ENCODE measurements at places on chromosomes 6 and 20. TPM values are rescaled to one million over a fixed set of nuclear protein-coding genes. Genes with fewer than 3 reads are reported as not detected.

Gene ALDH8A1
- total RNA-seq, result 4.1 TPM

Gene ISM1
- 42.9 TPM for total RNA-seq

Gene CST4
- not detected for total RNA-seq

Gene PROCR
- total RNA-seq, result 75.9 TPM

Gene TRIM31
- total RNA-seq, result not detected

Gene HCK
- 28.6 TPM for total RNA-seq

Gene HLA-DQB1
- total RNA-seq, result 43.4 TPM

Gene FAM83B
- total RNA-seq, result not detected

Gene DEFB123
- not detected for total RNA-seq

Gene GNL1
- 76.9 TPM for total RNA-seq

Gene CAP2
- total RNA-seq, result 21.2 TPM

Gene OR2B6
- not detected for total RNA-seq

Gene DUSP15
- total RNA-seq, result 4.7 TPM

Gene HLA-DRA
- total RNA-seq, result 274 TPM

DNA sequence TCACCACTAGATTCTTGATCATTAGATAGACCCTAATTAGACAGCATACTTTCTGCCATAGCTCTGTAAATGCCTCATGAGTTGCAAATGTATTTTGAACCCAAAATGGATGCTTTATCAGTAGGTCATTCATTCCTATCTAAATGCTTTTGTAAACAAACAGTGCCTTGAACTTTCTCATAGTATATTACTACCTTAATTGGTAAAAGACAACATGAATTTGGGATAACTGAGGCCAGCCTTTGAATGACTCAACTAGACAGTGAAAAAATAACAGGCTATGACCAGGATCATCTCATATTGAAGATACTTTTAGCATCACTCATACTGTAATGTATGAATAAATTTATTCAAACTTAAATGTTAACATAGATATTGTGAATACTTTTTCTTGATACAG lies 37.0 kb upstream of the PRL start:
- no peaks in the 10 kb centered on the region for H3K36me3 ChIP-seq
- no peaks in the 10 kb centered on the region for H3K27me3 ChIP-seq
- no peak overlapping the region for H3K27ac ChIP-seq
- no peak for DNase-seq

DNA sequence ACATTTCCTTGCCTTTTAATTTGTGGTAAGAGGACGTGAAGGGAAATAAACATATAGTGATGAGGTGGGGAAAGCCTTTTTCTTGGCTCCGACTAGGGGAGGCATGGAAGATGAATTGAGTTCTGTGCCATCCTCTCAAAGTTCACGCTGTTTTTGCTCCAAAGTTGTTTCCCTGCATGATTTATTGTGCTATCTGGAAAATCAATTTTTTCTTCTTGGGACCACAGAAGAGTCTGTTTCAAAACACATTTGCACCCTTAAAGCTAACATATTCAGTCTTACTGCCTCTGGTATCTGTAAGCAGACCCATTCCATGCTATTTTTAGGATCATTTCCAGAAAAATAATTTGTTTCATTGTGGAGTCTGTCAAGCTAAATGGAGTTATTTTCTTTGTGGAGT lies 57.6 kb upstream of the KCNG1 start:
- DNase-seq, result no peak
- no peak overlapping the region for H3K27ac ChIP-seq
- no peaks in the 10 kb centered on the region for H3K27me3 ChIP-seq
- no peaks in the 10 kb centered on the region for H3K4me1 ChIP-seq
- H3K4me3 ChIP-seq, result no peak overlapping the region
- H3K36me3 ChIP-seq, result no peaks in the 10 kb centered on the region

DNA sequence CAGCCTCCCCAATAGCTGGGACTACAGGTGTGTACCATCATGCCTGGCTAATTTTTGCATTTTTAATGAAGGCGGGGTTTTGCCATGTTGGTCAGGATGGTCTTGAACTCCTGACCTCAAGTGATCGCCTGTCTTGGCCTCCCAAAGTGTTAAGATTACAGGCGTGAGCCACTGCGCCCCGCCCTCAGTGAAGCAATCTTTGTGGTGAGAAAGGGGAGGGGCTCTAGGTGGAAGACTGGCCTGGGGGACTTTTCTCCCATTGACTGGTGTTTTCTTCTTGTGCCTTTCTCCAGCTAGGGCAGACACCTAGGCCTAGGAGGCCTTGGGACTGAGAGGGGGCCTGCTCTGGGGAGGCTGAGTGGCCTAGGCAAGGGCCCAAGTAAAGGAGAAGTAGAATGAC lies 84.1 kb downstream of the DNAAF9 start:
- H3K27me3 ChIP-seq, result no peaks in the 10 kb centered on the region
- peaks cover 16% of the 10 kb centered on the region for H3K36me3 ChIP-seq
- no peak overlapping the region for H3K4me3 ChIP-seq
- H3K4me1 ChIP-seq, result no peaks in the 10 kb centered on the region

- H3K4me1 ChIP-seq, result no peaks in the 10 kb centered on the region
- H3K4me3 ChIP-seq, result no peak overlapping the region
- no peaks in the 10 kb centered on the region for H3K36me3 ChIP-seq
These were observed 66.5 kb upstream of the SLC35F1 start for GRCh38 chr6:117840541-117840983.

GRCh38 chr6:2733736-2734480 lies 16.8 kb downstream of the MYLK4 start:
- peaks cover 6% of the 10 kb centered on the region for H3K4me1 ChIP-seq
- no peaks in the 10 kb centered on the region for H3K36me3 ChIP-seq
- H3K4me3 ChIP-seq, result no peak overlapping the region
- DNase-seq, result no peak
- no peaks in the 10 kb centered on the region for H3K27me3 ChIP-seq

- no peaks in the 10 kb centered on the region for H3K4me1 ChIP-seq
- no peak overlapping the region for H3K27ac ChIP-seq
- H3K4me3 ChIP-seq, result no peak overlapping the region
- H3K27me3 ChIP-seq, result no peaks in the 10 kb centered on the region
- H3K36me3 ChIP-seq, result no peaks in the 10 kb centered on the region
- no peak for DNase-seq
These were observed 28.1 kb upstream of the OLIG3 start for GRCh38 chr6:137522198-137522798.

GRCh38 chr20:4713401-4713800 lies 8.3 kb upstream of the PRND start:
- no peaks in the 10 kb centered on the region for H3K4me1 ChIP-seq
- no peak for DNase-seq

GRCh38 chr6:34383656-34384320 lies 8.7 kb downstream of the NUDT3 start:
- peaks cover 1% of the 10 kb centered on the region for H3K36me3 ChIP-seq
- DNase-seq, result no peak
- no peaks in the 10 kb centered on the region for H3K27me3 ChIP-seq
- H3K4me1 ChIP-seq, result no peaks in the 10 kb centered on the region

- no peaks in the 10 kb centered on the region for H3K4me1 ChIP-seq
- DNase-seq, result no peak
- H3K4me3 ChIP-seq, result no peak overlapping the region
- no peaks in the 10 kb centered on the region for H3K27me3 ChIP-seq
These were observed 23.2 kb upstream of the AIG1 start for GRCh38 chr6:143037470-143037869.

DNA sequence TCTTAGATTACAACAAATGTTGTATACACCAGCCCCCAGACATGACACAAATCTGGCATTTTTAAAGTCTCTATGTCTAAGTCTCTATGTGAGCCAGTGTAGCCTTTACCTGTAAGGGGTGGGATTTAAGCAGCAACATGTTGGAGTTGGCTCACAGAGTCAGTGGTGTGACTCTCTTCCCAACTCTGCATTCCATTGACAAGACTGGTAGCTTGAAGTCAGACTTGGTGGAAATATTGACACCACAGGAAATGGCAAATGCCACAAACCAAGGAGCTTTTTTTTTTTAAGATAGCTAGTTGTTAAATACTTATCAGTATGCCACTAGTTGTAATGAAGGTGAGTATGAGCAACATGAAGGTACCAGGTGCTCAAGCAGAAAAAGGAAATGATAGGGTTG lies 103.1 kb upstream of the SMLR1 start:
- H3K4me1 ChIP-seq, result no peaks in the 10 kb centered on the region
- peaks cover 1% of the 10 kb centered on the region for H3K27me3 ChIP-seq
- no peak overlapping the region for H3K4me3 ChIP-seq

GRCh38 chr6:7579851-7580250 lies 10.1 kb upstream of the SNRNP48 start:
- H3K27me3 ChIP-seq, result peaks cover 1% of the 10 kb centered on the region
- H3K36me3 ChIP-seq, result no peaks in the 10 kb centered on the region
- no peak overlapping the region for H3K4me3 ChIP-seq
- DNase-seq, result no peak

- H3K4me3 ChIP-seq, result no peak overlapping the region
- DNase-seq, result no peak
- no peaks in the 10 kb centered on the region for H3K36me3 ChIP-seq
- H3K27me3 ChIP-seq, result no peaks in the 10 kb centered on the region
These were observed 3.6 kb upstream of the CASP8AP2 start for GRCh38 chr6:89826029-89826528.

- H3K27me3 ChIP-seq, result no peaks in the 10 kb centered on the region
- no peak for DNase-seq
- H3K4me1 ChIP-seq, result no peaks in the 10 kb centered on the region
These were observed 48.5 kb upstream of the OLIG3 start for GRCh38 chr6:137542713-137543112.

GRCh38 chr6:72422171-72422570 lies 199.7 kb upstream of the KCNQ5 start:
- no peak overlapping the region for H3K27ac ChIP-seq
- no peak for DNase-seq
- H3K36me3 ChIP-seq, result no peaks in the 10 kb centered on the region
- H3K4me3 ChIP-seq, result no peak overlapping the region

DNA sequence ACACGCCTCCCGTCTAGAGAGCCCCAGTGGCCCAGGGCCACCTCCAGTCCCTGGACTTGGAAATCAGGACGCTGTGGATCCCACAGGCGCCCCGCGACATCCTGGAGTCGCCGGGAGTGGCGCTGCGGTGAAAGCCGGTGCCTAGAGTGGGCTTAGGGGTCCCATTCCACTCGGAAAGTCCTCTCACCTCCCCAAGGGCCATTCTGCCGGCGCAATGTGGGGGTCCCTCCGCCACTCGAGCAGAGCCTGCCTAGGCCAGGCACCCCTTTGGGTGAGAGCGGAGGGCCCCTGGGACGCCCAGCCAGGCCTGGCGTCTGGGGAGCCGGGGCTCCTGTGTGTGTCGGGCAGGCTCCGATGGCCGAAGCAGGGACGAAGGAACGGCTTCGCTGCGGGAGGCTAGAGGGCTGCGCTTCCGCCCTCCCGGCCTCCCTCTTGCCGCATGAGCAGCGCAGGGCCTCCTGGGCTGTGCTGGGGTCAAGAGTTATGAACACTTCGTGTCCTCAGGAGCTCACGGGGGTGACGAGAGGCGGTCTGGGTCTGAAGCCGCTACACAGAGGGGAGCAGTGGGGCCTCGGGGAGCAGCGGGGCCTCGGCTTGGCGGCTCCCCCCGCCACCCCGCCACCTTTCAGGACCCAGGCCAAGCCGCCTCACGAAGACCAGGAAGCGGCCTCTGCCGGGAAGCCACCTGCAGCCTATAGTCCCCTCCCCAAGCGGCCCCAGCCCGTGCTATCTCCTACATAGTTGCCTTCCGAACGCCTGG lies 13.6 kb downstream of the POU3F2 start:
- H3K36me3 ChIP-seq, result no peaks in the 10 kb centered on the region
- H3K4me3 ChIP-seq, result no peak overlapping the region
- no peak overlapping the region for H3K27ac ChIP-seq
- no peaks in the 10 kb centered on the region for H3K4me1 ChIP-seq

DNA sequence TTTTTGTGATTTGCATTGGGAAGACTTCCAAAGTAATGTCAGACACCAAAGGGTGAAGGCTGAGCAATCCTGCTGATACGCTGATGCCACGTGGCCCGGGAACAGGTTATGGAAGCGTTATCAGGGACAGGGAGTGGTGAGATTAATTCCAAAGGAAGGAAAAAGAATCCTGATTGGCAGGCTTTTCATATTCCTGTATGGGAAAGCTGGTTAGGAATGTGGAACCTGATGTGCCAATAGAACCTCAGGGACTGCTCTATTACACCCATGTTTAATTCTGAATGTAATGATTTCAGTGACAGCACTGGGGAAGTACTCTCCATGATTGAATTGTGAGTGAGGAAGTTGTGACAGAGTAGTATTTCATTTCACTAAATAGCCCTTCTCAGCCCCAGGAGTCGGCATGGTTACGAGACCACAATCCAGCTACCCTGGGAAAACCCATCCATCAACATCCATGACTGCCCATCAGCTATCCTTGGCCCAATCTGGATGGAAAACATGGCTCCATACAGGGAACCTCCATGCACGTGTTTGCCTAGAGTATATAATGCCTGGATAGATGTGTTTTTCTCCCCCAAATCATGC lies 49.4 kb downstream of the F13A1 start:
- DNase-seq, result no peak
- H3K4me1 ChIP-seq, result no peaks in the 10 kb centered on the region
- no peak overlapping the region for H3K27ac ChIP-seq
- peaks cover 2% of the 10 kb centered on the region for H3K27me3 ChIP-seq

GRCh38 chr6:42742116-42742894 lies 3.6 kb downstream of the TBCC start:
- H3K27ac ChIP-seq, result no peak overlapping the region
- DNase-seq, result no peak
- H3K4me3 ChIP-seq, result no peak overlapping the region
- H3K4me1 ChIP-seq, result peaks cover 3% of the 10 kb centered on the region
- H3K36me3 ChIP-seq, result no peaks in the 10 kb centered on the region

DNA sequence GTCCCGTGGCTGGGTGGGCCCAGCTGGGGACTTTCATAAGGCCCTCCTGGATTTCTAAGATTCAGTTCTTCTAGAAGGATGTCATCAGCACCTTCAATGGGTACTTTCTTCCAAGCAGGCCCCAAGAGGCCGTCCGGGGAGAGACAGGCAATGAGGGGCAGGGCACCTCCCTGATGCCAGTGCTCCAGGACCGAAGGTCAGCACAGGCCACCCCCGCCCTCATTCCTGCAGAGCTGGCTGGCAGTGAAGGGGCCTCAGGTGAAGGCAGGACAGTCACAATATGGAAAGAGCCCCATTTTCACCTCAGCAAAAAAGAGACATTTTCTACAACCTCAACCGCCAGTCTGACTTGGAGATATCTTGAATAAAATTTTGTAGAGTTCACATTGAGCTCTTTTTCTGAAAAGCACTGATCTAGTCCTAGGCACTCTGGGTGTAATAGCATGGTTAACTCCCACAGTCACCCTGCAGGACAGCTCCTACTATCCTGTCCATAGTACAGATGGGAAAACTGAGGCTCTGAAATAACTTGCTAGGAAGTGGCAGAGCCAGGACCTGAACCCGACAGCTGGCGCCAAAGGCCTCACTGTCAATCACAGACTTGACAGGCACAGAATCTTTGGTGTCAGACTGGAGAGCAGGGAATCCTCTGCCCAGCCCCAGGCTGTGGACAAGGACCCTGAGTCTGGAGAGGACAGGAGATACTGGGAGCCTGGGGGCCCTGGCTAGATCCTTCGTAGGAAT lies 50.3 kb downstream of the RRBP1 start:
- H3K36me3 ChIP-seq, result no peaks in the 10 kb centered on the region
- no peaks in the 10 kb centered on the region for H3K27me3 ChIP-seq
- no peak overlapping the region for H3K4me3 ChIP-seq
- no peaks in the 10 kb centered on the region for H3K4me1 ChIP-seq
